ENCODE measurements at places on chromosomes 11 and 22. TPM values are rescaled to one million over a fixed set of nuclear protein-coding genes. Genes with fewer than 3 reads are reported as not detected.

GRCh38 chr11:78032090-78032489 lies 9.0 kb upstream of the KCTD14 start:
- H3K4me3 ChIP-seq: no peak overlapping the region
- no peaks in the 10 kb centered on the region for H3K27me3 ChIP-seq
- DNase-seq: no peak
- no peaks in the 10 kb centered on the region for H3K36me3 ChIP-seq
- H3K4me1 ChIP-seq: no peaks in the 10 kb centered on the region

DNA sequence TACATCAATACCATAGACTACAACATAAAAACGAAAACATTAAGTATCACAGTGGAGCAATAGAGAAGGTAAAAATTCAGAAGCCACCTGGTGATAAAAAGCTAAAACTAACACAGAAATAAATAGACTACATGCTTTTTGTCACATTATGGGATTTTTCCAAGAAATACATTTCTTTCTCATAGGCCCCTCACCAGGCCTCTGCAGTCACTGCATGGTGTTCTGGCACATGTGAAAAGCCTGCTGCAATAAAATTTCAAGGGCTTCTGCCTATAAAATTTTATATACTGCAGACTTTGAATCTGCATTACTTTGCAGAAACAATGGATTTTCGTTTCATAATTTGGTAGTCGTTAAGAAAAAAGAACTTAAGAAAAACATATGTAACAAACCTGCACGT lies 655.5 kb downstream of the CNTN5 start:
- no peaks in the 10 kb centered on the region for H3K36me3 ChIP-seq
- no peak overlapping the region for H3K27ac ChIP-seq
- H3K4me3 ChIP-seq: no peak overlapping the region
- DNase-seq: no peak

Gene SCARF2
- total RNA-seq: 50.5 TPM

DNA sequence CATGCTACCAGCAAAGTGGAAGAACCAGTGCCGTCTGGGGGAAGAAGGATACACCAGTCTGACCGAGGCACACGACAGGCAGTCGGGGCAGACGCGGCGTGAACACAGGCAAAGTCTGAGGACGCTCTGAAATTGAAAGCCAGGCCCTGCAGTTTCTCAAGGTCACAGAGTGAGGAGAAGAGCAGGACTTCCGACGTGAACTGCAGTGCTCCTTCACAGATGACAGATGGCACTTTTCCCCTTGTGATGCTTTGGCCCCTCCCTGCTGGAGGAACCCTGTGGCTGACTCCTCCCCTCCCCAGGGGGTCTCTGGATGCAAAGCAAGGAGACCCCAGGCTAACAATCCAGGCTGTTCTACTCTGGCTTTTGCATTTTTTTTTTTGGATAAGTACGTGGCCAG lies 19.6 kb upstream of the JAM3 start:
- no peaks in the 10 kb centered on the region for H3K27me3 ChIP-seq
- peaks cover 7% of the 10 kb centered on the region for H3K4me1 ChIP-seq
- H3K27ac ChIP-seq: no peak overlapping the region
- no peak overlapping the region for H3K4me3 ChIP-seq
- DNase-seq: no peak

DNA sequence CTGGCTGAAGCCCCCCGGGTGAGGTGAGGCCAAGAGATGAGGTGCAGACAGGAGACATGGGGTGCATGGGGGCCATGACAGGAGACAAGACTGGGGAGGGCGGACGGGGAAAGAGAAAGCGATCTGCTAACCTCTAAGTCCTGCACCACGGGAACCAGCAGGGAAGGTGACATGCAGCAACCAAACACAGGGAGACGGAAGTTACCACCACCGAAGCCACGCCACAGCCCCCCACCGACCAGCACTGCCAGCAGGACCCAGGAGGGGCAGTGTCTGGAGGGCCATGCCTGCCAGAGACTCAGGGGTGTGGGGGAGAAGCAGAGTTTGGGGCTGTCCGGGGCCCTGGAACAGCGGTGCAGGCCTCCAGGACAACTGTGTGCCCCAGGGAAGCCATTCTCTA lies 14.1 kb upstream of the RASL10A start:
- no peak overlapping the region for H3K27ac ChIP-seq
- no peak for DNase-seq
- H3K4me1 ChIP-seq: no peaks in the 10 kb centered on the region
- H3K4me3 ChIP-seq: no peak overlapping the region
- no peaks in the 10 kb centered on the region for H3K27me3 ChIP-seq
- H3K36me3 ChIP-seq: peaks cover 53% of the 10 kb centered on the region

All from SJSA1 (cell line).